Stomach (tissue), 19 donors: ENCODE measurements at places on chromosomes 6 and 20. TPM values are rescaled to one million over a fixed set of nuclear protein-coding genes. Genes with fewer than 3 reads are reported as not detected.

Gene ECT2L
- total RNA-seq = not detected

Gene RSPO4
- not detected for total RNA-seq

Gene NR2E1
- not detected for total RNA-seq

- H3K27ac ChIP-seq = no peak overlapping the region
- no peaks in the 10 kb centered on the region for H3K4me1 ChIP-seq
- peaks cover 31% of the 10 kb centered on the region for H3K36me3 ChIP-seq
- H3K4me3 ChIP-seq = no peak overlapping the region
- DNase-seq = no peak
- H3K27me3 ChIP-seq = no peaks in the 10 kb centered on the region
These were observed 570 bp downstream of the TULP4 start for GRCh38 chr6:158312672-158313397.

DNA sequence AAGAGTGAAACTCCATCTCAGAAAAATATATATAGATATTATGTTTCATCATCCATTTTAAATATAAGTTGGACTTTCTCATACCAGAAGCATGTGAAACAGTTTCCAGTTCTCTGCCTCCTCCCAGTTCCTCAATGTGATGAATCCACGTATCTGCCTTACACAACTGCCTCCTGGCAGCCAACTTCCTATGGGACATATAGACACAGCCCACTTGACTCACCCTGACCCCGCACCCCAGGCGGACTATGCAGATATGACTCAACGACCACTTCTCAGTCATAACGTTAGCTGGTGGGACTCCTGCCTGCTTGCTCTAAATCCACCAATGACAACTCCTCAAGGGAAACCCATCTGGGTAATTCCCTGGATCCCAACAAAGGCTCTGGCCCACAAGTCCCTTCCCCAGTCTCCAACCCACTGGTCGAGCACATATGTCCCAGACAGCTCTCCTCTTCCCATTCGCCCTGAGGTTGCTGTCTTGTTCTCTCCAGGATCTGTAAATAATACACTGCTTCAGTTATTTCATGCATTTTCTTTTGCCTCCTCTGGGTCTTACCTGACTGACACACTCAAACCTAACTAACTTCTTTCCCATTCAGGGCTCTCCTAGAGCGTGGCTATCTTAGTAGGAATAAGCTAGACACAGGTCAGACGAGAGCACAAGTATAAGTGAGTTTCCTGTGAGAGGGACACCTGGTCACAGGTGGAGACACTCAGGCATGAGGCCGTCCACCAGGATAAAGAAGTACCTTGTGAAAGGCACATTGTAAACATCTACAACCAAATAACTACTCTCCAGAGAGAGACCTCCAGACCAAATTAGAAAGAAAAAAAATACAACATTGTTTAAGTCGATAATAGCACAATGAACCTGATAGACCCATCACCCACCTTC, 548.5 kb downstream of the CD83 start:
- H3K36me3 ChIP-seq = no peaks in the 10 kb centered on the region
- DNase-seq = no peak
- no peaks in the 10 kb centered on the region for H3K27me3 ChIP-seq
- no peak overlapping the region for H3K27ac ChIP-seq
- no peak overlapping the region for H3K4me3 ChIP-seq

DNA sequence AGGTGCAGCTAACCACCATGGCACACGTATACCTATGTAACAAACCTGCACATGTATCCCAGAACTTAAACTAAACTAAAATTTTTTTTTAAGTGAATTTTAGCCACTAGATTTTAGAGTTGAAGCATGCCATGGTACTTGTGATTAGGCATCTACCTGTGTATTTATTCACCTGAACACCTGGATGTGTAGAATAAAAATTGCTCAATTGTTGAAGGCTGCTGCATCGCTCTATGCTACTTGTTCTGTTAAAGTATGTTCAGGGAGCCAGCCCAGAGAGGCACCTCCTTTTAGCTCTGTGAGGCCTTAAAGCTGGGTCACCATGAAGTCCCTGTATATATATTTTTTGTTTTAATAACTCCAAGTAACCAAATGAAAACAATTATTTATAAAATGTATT, 28.3 kb downstream of the SLC22A3 start:
- no peak for DNase-seq
- H3K4me3 ChIP-seq = no peak overlapping the region
- no peaks in the 10 kb centered on the region for H3K27me3 ChIP-seq
- H3K27ac ChIP-seq = no peak overlapping the region
- H3K4me1 ChIP-seq = peaks cover 17% of the 10 kb centered on the region

DNA sequence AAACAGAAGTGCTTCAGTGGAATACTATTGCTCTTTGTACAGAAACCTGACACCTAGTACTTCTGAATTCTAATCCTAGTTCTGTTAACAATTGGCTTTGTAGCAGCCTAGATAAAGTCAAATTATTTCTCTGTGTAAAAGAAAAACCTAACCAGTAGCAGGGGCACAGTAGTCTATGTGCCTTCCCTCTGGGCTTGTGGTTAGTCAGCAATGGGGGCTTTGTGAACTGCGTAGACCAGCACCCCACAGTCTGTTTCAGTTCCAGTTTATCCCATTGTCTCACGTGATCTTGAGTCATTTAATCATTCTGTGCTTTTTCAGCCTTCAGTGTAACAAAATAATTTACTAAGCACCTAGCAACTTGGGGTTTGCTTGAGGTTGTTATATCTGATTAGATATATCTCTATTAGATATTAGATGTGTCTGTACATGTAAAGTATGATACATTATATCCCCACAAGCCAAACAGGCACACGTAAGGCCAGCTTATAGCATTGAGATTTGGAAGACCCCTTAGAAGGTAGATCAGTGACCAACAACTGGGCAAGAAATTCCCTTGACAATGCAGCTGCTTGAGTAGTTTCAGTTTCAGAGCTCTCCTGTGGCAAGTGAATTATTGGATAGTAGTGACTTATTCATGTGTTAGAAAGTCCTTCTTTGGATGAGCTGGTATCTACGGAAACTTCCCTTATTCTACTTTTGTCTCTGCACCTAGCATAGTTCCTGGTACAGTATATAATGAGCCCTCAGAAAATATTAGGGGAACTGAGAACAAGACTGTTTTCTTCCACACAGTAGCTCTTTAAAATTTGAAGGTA, 27.9 kb upstream of the CCR6 start:
- no peaks in the 10 kb centered on the region for H3K4me1 ChIP-seq
- H3K4me3 ChIP-seq = peak overlapping the region; percentile 29
- H3K36me3 ChIP-seq = no peaks in the 10 kb centered on the region
- no peak overlapping the region for H3K27ac ChIP-seq
- no peaks in the 10 kb centered on the region for H3K27me3 ChIP-seq

DNA sequence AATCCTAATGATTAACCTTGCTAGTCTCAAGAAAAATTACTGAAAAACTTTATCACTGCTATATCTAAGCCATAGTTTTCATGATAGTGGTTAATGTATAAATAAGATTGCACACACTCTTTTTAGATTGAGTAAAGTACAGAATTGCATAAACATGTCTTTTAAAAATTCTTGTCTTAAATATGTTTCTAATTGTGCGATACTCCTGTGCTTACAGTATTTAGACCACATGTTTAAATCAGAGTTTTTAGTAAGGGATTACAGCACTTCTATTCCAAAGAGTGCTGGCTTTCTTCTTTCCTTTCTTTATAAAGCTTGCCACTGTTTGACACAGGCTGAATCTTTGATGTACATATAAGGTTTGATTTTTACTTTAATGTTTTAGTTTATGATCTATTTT, 36.8 kb upstream of the RGS17 start:
- H3K4me1 ChIP-seq = no peaks in the 10 kb centered on the region
- no peaks in the 10 kb centered on the region for H3K27me3 ChIP-seq
- H3K36me3 ChIP-seq = no peaks in the 10 kb centered on the region
- H3K27ac ChIP-seq = no peak overlapping the region
- no peak for DNase-seq

DNA sequence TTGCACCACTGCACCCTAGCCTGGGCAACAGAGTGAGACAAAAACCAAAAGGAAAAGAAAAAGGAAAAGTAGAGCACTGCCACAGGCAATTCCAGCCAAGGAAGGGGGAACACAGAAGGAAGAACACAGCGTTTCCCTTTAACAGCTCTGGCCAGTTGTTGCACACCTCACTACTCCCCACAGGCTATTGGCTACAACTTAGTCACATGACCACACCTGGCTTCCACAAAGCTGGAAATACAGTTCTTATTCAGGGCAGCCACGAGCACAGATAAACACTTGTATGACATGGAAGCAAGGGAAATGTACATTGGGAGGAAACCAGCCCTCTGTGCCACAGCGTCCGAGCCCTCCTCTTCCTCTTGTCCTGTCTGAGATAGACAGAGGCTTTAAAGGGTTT, 249.0 kb upstream of the JARID2 start:
- no peak for DNase-seq
- H3K4me3 ChIP-seq = no peak overlapping the region

GRCh38 chr6:18562726-18563125, 175.6 kb downstream of the RNF144B start:
- H3K4me3 ChIP-seq = no peak overlapping the region
- H3K27me3 ChIP-seq = no peaks in the 10 kb centered on the region
- no peaks in the 10 kb centered on the region for H3K4me1 ChIP-seq
- DNase-seq = no peak
- no peaks in the 10 kb centered on the region for H3K36me3 ChIP-seq
- H3K27ac ChIP-seq = no peak overlapping the region

- no peaks in the 10 kb centered on the region for H3K27me3 ChIP-seq
- H3K36me3 ChIP-seq = no peaks in the 10 kb centered on the region
- no peak overlapping the region for H3K27ac ChIP-seq
- no peak for DNase-seq
- H3K4me3 ChIP-seq = no peak overlapping the region
- H3K4me1 ChIP-seq = no peaks in the 10 kb centered on the region
These were observed 240.5 kb downstream of the NRN1 start for GRCh38 chr6:5766260-5766659.

DNA sequence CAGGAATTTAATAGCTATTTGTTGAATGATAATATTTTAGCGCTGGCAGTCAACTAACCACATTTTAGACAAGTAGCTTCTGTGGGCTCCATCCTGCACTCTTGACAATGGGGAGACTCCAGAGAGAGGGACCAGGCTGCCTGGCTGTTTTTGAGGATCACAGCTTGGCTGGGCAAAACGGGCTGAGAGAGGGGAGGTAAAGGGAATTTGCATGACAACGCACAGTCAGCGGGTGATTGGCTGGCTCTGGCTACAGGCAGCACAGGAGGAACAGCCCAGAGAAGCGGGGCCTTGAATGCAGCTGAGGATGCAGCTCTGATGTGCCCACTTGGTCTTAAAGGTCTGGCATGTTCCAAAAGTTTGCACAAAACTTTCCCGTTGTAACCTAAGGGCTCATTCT, 41.2 kb downstream of the LRFN2 start:
- H3K4me3 ChIP-seq = no peak overlapping the region
- H3K36me3 ChIP-seq = no peaks in the 10 kb centered on the region
- H3K4me1 ChIP-seq = no peaks in the 10 kb centered on the region
- no peak overlapping the region for H3K27ac ChIP-seq
- no peaks in the 10 kb centered on the region for H3K27me3 ChIP-seq
- DNase-seq = no peak

DNA sequence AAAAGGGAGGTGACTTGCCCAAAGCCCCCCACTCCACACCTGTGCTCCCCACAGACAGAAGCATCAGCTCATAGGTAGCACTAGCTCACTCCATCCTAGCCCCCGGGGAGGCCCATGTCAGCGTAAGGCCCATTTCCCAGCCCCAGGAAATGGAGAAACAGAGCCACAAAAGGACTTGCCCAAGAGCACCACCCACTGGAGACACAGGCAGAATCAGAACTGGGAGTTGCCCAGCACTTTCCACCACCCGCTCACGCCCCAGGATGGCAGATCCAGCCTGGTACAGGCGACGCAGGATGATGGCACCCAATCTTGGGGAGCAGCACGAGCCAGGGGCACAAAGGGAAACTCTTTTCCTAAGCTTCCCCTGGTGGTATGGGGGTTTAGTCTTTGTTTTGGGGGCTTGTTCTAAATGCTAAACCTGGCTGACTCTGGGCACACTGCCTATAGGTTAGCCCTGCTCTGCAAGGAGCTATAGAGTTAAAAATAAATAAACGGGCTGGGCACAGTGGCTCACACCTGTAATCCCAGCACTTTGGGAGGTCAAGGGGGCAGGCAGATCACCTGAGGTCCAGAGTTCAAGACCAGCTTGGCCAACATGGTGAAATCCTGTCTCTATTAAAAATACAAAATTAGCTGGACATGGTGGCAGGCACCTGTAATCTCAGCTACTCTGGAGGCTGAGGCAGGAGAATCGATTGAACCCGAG, 11.8 kb downstream of the C20orf203 start:
- H3K27me3 ChIP-seq = no peaks in the 10 kb centered on the region
- H3K4me1 ChIP-seq = peaks cover 12% of the 10 kb centered on the region
- no peak for DNase-seq
- no peaks in the 10 kb centered on the region for H3K36me3 ChIP-seq

- H3K27me3 ChIP-seq = no peaks in the 10 kb centered on the region
- no peak overlapping the region for H3K27ac ChIP-seq
- no peaks in the 10 kb centered on the region for H3K4me1 ChIP-seq
- H3K36me3 ChIP-seq = no peaks in the 10 kb centered on the region
These were observed 442.7 kb upstream of the HS3ST5 start for GRCh38 chr6:114785235-114786127.

DNA sequence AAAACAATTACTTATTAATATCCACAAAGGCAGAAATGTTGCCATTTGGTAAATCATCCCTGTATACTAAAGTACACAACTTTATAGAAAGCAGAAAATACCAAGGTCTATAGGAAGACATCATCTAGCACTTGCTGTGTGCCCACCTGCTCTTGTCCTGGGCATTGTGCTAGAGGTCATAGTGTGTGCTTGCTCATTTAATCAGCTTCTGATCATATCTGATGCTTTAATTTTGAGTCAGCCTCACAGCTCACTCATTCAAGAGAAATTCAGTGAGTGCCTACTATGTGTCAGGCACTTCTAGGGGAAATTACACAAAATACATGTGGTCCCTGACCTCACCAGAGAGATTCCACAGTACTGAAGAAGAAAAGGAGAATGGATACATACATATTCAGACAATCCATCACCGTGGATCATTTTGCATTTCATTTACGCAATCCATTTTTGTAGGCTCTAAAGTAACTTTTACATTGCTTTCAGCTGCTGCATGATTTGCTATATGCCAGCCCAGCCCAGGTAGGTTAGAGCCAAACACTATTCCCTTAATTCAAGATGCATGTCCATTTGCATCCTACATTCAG, 167.9 kb upstream of the MCHR2 start:
- no peaks in the 10 kb centered on the region for H3K36me3 ChIP-seq
- no peak for DNase-seq
- H3K27me3 ChIP-seq = peaks cover 6% of the 10 kb centered on the region
- no peaks in the 10 kb centered on the region for H3K4me1 ChIP-seq

DNA sequence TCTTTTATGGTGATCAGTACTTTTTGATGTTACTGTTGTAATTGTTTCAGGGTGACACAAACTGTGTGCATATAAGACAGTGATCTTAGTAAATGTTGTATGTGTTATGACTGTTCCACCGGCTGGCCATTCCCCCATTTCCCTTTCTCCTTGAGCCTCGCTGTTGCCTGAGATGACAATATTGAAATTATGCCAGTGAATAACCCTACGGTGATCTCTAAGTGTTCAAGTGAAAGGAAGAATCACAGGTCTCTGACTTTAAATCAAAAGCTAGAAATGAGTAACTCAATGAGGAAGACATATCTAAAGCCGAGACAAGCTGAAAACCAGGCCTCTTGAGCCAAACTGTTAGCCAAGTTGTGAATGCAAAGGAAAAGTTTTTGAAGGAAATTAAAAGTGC, 32.3 kb downstream of the TULP4 start:
- DNase-seq = no peak
- peak overlapping the region; percentile 49 for H3K27ac ChIP-seq
- no peak overlapping the region for H3K4me3 ChIP-seq
- no peaks in the 10 kb centered on the region for H3K4me1 ChIP-seq

- no peak overlapping the region for H3K27ac ChIP-seq
- H3K4me3 ChIP-seq = no peak overlapping the region
- H3K4me1 ChIP-seq = no peaks in the 10 kb centered on the region
- no peak for DNase-seq
These were observed 146.5 kb downstream of the ZMYND8 start for GRCh38 chr20:47209982-47210381.
